Esophagus squamous epithelium (tissue), 5 donors: ENCODE measurements at places on chromosomes 11 and 22.

DNA sequence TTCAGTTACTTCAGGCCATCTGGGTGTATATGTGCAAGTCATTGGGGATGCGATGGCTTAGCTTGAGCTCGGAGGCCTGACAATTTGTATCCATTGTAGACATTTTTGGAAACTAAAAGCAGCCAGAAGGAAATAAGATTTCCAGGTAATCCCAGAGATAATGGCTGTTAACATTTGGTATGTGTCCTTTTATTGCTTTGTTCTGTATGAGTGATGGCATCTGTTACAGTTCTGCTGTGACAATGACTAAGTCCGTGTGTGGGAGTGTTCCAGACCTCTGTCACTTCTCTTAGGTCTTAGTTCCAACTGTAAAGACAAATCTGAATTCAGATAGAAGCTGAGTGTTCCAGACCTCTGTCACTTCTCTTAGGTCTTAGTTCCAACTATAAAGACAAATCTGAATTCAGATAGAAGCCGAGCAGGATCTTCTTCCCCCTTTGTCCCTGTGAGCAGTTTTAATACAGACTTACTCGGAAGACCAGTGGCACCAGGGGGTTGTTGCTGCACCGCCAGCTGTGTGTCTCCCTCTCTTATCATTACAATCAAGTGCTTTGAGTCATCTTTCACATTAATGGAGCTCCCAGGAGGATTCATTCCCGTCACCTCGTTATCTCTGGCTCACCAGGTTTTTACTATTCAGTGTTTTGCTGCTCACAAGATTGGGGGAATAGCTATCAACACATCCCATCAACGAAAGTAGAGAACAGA is 190.9 kb upstream of the SORL1-AS1 start:
- DNase-seq = no peak

- DNase-seq = no peak
Observed at GRCh38 chr22:17891481-17892167, 117.4 kb upstream of the BID start.

DNA sequence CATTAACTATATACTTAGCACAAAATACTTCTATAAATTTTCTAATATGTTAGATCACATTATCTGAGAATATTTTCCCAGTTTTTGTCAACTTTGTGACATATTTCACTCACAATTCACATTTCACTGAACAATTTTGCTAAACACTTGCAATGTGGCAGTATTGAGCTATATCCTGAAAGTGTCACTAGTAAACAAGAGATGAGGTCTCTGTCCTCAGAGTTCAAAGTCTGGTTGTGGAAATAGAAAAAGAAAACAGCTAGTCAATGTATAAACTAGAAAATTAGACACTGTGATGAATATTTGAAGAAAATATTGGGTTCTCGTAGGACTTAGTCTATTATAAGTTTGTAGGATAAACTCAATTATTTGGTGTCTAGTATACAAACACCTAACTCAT is 87.4 kb upstream of the CHORDC1 start:
- no peak for DNase-seq

- no peak for DNase-seq
Observed at GRCh38 chr11:42315846-42316245, 856.4 kb upstream of the LRRC4C start.

GRCh38 chr22:39927544-39927943 is 26.7 kb downstream of the GRAP2 start:
- DNase-seq = no peak

DNA sequence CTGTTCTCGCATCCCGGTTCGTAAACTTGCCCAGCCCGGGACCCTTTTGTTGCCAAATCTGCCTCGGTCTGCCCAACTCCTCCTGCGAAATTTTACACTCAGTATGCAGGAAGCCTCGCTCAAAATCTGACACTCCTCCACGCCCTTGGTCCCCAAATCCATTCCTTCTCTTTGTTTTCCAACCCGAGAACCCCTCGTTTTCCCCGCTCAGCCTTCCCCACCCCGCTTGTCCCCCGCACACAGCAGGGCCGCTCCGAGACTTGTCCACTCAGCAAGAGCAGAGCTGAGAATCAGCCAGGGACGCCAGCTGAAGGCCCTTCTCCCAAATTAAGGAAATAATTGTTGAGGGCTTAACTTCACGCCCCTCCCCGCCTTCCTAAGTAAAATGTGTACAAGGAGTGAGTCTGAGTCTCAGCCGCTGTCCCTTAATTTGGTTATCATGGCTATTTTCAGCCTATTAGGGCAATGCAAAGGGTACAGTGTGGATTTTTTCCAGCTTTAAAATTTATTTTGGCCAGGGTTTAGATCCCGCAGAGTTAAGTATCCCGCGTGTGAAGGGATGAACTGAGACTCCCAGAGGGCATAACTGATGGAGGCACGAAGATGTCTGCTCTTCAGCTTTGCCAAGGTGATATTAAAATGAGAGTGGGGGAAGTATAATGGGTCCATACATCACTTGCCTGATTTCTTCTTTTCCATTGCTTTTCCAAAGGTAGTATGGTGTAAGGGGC is 581 bp upstream of the FBXO3 start:
- DNase-seq = no peak

DNA sequence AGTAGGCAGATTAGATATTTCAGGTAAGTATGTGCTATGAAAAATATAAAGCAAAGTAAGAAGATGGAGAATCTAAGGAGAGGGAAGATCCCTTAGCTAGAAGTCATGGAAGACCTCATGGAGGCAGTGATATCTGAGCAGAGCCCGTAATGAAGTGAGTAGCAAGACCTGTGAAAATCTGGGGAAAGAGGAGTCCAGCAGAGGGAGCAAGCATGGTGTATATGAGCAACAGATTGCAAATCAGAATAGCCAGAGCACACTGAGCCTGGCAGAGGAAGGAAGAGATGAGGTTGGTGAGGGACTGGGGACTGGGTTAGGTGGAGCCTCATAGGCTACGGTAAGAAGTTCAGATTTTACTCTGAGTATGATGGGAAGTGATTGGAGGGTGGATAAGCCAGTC is 9.4 kb downstream of the LHFPL7 start:
- DNase-seq = no peak
